PC-3 (cell line): ENCODE measurements at places on chromosomes 16 and 17.

DNA sequence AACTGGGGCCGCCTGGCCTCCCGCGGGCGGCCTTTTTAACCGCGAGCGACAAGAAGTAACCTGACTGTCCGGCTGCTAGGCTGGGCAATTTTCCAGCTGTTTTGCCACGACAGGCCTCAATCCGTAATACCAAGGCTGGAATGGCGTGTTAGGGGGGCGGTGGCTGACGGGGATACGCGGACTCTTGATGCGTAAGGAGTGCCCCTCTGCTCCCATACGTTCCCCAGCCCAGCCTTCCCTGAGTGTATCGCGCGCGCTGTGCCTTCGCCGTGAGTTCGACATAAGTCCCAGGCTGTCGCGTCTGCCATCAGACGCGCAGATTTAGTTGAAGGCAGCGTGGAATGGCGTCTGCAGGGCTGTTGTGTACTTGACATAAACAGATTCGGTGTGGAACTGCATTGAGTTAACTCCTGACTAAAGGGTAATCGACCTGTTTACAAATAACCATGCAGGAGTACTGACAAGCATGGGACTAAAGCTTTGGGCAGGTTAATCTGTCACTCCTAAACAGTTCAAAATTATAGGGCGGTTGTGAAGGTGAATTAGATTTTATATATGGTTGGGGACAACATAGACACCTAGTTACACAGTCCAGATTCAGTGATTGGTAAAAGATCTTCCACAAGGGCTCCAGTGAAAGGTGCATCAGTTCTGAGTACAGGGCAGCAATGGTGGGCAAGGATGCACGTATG is 16.6 kb upstream of the ERN1 start:
- DNase-seq = peak; percentile 45

- no peak for DNase-seq
These were observed 394 bp upstream of the CPD start for GRCh38 chr17:30378241-30378824.

DNA sequence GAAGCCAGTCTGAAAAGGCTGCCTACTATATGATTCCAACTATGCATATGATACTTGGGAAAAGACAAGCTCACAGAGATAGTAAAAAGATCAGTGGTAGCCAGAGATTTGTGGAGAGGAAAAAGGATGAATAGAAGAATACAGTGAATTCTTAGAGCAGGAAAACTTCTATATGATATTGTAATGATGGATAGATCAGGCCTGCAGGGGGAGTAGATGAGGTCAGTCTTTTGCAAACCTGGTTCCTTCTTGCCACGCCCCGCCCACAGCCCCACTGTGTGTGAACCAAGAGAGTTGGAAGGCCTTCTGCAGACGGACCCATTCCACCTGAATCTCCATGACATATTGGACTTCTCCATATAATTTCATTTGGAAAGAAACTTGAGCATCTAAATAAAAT is 761 bp upstream of the CCL8 start:
- DNase-seq = peak; percentile 1

DNA sequence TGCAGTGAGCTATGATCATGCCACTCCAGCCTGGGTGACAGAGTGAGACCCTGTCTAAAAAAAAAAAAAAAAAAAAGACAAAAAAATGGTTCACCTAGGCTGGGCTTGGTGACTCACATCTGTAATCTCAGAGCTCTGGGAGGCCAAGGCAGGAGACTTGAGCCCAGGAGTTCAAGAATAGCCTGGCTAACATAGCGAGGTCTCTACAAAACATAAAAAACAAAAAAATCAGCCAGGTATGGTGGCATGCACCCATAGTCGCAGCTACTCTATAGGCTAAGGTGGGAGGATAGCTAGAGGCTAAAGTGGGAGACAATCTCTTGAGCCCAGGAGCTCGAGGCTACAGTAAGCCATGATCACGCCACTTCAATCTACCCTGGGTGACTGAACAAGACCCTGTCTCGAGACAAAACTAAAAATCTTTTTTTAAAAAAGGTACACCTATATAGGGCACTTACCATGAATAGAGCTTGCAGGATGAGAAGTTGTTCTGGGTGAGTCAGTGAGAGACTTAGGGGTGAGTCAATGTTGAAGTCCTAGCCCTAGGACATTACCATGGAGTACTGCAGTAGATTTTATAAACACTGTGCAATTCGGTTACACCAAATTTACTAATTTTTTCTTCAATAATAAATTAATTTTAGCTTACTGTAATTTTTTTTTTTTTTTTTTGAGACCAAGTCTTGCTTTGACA is 19.0 kb downstream of the USP32 start:
- DNase-seq = peak; percentile 88

DNA sequence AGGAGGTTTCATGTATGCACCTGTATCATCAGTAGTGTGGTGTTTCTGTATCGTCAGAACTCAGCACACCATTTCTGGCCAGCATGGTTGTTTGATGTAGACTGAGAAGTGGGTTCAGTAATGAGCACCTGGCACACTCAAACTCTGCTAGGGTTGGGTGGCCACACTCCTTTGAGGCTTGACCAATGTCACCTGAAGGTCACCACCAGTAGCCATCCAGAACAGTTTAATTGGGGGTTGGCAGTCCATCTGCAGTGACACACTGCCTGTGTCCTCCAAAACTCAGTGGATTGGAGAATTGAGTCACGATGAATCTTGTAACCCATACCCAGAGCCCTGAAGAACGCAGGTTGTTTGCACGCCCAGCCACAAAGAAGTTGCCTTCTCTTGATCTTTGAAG is 86.8 kb upstream of the HSBP1 start:
- DNase-seq = no peak

GRCh38 chr16:51635181-51635580 is 484.1 kb upstream of the SALL1 start:
- no peak for DNase-seq

DNA sequence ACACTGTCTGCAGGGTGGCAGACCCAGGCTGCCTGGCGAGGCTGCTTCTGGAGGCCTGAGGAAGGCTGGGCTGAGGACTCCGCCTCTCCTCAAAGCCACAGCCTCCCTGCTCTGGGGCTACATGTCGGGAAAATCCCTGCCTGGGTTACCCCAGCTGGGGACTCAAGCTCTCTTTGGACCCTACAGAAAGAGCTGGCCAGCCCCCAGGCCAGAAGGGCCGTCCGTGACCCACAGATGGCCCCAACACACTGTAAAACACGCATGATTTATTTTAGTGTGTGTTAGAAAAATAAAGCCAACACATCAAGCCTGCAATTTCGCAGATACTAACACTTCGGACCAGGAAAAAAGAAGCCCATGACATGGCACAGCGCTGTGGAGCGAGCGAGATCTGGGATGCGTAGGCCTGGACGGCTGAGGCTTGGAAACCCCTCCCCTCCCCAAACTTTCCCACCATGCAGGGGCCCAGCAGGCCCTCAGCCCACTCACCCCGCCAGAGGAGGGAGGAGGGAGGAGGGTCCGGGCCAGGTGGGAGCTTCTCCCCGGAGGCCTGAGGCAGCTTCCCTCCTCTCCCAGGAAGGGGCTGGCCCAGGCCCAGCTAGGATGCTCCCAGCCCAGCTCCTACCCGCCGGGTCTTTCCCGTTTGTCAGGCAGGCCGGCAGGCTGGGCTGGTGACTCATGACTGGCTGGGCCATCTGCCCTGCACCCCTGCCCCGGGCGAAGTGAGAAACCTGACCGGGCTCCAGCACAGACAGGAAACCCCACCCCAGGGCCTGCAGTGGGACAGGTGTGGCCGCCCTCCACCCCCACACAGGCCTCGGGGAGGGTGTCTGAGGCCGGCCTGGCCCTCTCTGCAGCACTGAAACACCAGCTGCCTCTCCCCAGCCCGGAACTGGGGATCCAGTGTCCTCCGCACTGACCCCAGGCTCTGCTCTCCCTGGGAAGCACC is 34.1 kb upstream of the SLC38A10 start:
- DNase-seq = peak; percentile 99

GRCh38 chr16:85447693-85448313 is 165.3 kb upstream of the GSE1 start:
- DNase-seq = no peak

GRCh38 chr16:81531419-81531821 is 86.8 kb downstream of the CMIP start:
- no peak for DNase-seq
